ENCODE measurements at places on chromosomes 4 and X.

DNA sequence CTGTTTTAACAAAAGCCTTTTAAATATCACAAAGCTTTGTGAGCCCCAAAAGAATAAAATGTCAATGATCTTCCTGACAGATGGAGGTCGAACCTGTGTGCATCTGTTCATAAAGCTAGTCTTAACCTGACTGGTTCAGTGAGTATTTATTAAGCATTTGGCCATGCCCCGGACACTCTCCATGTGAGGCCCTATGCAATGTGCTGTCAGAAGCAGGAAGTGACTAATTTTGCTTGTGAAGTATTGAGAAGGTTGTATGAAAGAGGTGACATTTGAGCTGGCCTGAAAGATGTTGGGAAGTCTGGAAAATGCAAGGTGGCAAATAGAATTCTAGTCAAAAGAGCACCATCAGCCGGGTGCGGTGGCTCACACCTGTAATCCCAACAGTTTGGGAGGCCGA, 171.4 kb downstream of the MSL3 start:
- no peak for DNase-seq

GRCh38 chr4:21469438-21470300, 478.9 kb downstream of the KCNIP4 start:
- no peak for DNase-seq

- no peak for DNase-seq
Measured at GRCh38 chrX:9794495-9794894, 8.3 kb downstream of the SHROOM2 start.

- no peak for DNase-seq
Measured at GRCh38 chr4:99417125-99417524, 18.0 kb downstream of the ADH7 start.

DNA sequence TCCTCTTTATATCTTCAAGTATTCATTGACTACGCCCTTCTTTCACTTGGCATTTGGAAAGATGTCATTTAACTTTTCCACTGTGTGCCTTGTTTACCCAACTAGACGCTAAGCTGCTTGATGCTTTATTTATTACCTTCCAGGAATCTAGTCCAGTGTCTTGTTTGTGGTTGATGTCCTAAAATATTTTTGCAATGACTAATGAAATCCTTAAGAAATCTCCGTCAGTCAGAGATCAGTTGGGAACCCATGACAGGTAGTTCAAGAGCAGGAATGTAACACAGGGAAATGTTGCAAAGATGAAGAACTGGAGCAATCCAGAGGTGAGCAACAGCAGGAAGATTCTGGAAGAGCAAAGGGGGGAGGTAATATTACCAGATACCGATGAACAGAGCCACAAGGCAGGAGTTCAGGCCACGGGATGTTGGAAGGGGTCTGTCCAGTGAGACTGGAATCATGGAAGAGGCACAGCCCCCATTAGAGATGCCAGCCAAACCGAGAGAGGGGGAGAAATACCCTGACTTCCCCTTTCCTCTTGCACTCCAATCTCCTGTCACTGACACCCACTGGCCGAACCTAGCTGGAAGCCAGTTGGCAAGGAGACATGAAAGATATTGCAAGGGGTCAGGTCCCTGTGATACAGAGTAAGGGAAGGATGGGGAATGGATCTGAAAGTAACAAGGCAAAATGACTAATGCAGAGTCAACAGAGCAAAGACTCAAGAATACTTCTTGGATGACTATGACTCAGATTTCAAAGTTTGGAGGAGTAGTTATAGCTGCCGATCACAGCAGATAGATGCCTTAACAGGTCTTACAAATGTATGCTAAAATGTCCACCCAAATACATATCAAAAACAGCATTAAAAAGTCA, 62.7 kb upstream of the PHKA2 start:
- no peak for DNase-seq

- no peak for DNase-seq
Measured at GRCh38 chr4:139817657-139818452, 152.2 kb downstream of the MGST2 start.

GRCh38 chr4:5137927-5138326, 86.6 kb downstream of the STK32B start:
- DNase-seq, result no peak

GRCh38 chr4:185524888-185525863, 10.1 kb downstream of the PDLIM3 start:
- DNase-seq, result no peak

GRCh38 chr4:176792326-176793059, at the start of gene VEGFC:
VEGFC (minus strand) TSS chr4:176792922; CDS start chr4:176792311, 611 bp downstream.
- no peak for DNase-seq

DNA sequence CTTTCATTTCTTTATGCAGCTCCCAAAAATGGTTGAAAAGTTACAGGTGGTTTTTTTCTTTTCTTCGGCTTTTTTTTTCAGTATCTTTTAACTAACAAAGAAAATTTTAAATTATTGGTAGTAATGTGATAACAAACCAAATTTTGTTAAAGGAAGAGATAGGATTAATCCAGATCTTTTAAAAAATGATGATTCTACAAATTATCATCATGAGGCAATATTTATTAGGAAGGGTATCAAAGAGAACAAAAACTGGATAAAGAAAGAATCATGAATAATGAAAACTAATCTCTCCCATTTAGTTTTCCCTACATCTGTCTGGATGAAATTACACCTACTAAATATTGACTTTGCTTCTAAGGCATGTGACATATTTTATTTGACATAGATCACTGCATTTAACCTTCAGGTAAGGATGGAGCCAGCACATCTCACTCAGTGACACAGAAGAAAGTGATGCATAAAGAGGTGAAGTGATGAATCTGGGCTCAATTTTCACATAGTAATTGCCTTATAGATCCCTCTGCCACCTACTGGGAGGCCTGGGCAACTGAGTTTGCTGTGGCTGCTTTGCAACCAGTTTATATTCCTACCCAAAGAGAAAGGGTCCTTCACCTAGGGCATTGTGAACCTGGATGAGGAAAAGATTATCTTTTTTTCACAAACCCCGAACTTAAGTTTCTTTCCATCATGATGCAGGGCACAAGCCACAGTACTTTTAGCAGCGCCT, 155.6 kb downstream of the HNRNPD start:
- no peak for DNase-seq

DNA sequence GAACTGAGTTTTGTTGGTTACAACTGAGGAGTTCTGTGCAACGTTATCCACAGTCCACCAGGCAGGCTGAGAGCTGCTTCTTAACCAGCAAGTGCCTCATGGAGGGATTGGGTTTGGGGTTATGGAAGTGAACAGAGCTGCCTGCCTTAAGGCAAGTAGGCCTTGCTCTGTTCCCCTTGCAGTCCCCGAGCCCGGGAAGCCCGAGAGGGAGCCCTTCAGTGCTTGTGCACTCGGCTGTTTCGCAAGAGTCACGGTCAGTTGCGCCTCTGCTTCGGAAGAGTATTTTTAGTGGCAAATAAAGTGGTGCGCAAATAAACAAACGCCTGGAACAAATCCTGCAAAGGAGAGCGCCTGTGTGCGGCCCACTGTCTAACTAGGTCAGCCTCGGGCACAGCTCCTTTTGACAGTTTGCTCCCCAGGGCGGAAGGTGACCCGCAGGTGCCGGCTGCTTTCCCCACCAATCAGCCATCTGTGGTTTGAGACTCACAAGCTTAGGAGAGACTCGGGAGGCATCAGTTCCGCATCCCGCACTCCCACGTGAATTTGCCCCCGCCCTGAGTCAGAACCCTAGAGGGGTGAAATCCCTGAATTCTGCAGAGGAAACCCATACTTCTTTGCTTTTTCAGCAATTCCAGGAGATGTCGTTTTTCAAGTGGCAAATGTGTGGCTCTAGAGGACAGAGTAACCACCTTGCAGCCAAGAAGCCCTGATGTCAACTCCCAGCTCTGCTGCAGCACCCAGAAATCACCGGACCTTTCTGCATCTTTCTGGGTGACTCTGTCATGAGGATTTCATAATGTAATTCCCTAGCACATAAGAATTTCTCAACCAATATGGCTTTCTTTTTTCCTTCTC, 56.8 kb downstream of the LGI2 start:
- no peak for DNase-seq

DNA sequence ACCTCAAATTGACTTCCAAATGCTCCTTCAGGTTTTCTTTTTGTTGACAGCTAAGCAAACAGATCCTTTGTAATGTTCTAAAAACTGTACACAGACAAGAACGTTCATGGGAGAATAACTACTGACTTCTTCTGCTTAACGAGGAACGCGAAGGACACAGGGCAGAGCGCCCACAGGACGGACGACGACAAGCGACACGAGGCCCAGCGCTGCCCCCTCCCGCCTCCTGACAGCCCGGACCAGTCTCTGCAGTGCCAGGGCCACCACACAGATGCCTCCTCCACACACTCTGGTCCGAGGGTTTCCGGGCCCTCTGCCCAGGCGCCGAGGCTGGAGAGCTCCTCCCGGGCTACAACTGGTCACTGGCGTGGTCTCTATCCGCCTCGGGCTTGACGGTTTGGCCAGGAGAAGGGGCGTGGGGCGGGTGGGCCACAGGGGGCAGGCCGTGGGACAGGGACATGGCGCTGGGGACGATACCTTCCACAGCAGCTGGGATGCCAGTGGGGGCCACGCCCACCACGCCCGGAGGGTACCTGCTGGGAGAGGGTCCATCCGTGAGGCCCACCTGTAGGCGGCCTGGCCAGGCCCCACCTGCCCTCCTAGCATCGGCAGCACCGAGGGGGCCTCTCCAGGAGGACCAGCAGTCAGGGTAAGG, 36.9 kb downstream of the CTBP1 start:
- DNase-seq, result no peak

GRCh38 chr4:168604496-168605373, 107.9 kb downstream of the PALLD start:
- no peak for DNase-seq

- DNase-seq, result no peak
Measured at GRCh38 chr4:107996949-107997788, 7.5 kb downstream of the HADH start.

GRCh38 chr4:1317177-1318045, 27.7 kb downstream of the MAEA start:
- DNase-seq, result no peak

DNA sequence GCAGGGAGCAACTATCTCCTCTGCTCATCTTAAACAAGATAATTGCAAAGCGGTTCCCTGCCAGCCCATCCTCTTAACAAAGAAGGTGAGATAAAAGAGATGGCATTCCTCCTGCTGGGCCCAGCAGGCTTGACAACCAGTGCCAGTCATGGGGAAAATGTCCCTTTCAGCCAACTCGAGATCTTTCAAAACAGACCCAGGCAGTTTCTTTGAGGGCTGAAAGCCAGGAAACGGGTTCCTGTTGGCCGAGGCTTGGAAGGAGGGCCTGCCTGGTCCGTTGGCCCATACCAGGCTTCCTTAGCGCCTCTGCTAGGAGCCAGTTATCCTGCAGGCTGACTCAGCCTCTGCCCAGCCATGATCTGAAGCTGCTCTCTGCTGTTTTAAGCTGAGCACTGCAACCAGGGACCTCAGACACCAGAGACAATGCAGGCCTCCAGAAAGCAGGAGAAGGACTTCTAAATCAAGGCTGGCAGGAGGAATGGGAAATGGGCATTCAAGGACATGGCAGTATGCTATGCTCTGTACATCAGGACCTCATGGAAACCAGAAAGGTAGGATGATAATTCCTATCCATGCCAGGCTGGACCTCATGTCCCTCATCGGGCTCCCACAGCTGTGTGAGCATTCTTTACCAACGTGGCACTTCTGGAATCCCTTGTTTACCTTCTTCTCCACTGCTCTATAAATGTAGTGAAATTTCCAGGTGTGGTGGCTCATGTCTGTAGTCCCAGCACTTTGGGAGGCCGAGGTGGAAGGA, 42.4 kb upstream of the SLC2A9 start:
- no peak for DNase-seq

GRCh38 chr4:176563591-176563990, 229.1 kb downstream of the VEGFC start:
- DNase-seq, result no peak

DNA sequence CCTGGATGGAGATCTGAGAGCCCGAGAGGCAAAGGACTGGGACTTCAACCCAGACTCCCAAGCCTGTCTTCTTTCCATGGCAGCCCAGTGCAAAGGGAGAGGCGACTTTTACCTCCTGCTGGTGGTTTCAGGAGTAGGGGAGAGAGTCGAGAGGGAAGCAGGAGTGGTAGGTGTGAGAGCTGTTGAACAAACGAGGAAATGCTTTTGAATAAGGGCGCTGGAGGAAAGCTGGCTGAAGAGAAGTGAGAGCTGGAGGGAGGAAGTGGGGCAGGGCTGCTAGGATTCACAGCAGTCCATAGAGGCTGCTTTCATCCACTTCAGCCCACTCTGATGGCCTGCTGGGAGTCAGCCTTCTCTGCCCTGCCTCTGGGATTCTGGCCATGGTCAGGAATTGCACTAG, 81.8 kb upstream of the EFNB1 start:
- DNase-seq, result no peak

DNA sequence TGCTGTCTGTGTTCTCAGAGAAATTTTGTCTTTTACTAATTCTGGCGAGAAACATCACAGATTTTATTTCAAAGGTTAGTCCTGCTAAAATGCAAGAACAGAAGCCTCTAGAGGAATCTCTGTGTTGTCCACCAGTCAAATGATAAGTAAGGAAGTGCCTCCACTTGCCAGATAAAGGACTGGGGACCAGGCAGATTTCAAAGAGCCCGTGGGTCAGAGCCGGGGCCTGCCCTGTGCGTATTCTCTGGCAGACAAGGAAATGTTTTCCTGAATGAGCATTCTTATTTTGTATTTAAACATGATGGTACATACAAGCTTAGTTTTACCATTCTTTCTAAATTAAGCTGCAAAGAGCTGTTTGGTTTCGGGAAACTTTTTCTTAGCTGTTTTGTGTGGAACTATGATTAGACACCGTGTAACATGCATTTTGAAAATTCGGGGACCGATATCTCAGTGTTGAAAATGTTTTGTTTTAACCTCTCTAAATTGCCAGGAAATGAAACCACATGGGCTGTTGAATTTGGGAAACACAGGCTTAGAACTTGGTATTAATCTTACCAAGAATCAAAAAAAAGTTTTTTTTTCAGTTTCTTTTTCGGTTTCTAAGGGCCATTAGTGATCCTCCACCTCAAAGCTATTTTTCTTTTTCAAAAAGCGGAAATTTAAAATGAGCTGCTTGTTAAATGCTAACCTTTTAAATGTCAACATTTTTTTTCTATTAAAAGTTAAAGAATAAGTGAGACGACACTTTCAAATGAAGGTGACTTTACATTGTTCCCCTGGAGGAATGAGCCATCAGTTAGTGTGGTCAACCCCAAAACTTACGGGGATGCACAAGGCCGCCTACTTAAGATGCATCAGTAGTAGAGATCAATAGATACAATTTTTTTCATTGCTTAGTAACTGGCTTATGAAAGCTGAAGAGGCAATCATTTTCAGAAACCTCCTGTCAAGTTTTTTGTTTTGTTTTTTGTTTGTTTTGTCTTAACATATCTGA, 89.6 kb upstream of the MTM1 start:
- no peak for DNase-seq

DNA sequence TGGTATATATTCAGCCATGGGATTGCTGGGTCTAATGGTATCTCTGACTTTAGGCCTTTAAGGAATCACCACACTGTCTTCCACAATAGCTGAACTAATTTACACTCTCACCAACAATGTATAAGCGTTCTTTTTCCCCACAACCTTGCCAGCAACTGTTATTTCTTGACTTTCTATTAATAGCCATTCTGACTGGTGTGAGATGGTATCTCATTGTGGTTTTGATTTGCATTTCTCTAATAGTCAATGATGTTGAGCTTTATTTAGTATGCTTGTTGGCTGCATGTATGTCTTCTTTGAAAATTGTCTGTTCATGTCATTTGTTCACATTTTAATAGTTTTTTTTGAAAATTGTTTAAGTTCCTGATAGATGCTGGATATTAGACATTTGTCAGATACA, 235.2 kb downstream of the HEPH start:
- no peak for DNase-seq
